ENCODE measurements at places on chromosomes 11 and 22.

DNA sequence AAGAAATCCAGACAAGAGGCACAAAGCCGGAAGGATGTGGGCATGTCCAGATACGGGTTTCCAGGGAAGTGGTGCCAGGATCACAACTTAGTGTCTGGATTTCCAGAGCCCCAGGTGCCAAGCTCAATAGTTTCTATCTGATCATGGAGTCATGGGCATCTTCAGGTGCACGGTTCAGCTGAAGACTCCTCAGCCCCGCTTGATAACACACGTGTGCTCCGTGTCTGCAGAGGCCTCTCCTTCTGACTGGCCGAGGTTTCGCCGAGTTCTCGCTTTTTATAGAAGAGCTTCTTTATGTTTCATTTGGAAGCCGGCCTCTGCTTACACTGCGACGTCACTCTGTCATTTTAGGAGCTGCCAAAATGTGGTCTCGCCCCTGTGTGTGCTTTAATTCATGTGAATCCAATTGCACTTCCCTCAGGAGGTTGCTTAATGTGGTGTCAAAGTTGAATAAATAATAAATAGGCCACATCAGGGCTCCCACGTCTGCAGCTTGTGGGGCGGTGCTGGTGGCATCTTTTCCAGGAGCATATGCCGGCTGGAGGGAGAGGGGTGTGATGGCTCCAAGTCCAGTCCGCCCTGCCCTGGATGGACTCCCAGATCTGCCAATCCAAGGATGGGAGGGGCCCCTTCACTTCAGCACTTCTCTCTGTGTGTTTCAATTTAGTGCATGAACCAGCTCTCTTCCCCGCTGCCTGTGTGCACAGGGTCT is 1410.8 kb downstream of the TBC1D22A start:
- no peak for DNase-seq

- DNase-seq = no peak
These were observed 553.5 kb downstream of the TBC1D22A start for GRCh38 chr22:47315862-47316419.

GRCh38 chr11:56103210-56103737 is at the start of gene OR8H2:
Gene OR8H2 (plus strand): TSS chr11:56103687. CDS start chr11:56105043, 1,356 bp downstream.
- no peak for DNase-seq

DNA sequence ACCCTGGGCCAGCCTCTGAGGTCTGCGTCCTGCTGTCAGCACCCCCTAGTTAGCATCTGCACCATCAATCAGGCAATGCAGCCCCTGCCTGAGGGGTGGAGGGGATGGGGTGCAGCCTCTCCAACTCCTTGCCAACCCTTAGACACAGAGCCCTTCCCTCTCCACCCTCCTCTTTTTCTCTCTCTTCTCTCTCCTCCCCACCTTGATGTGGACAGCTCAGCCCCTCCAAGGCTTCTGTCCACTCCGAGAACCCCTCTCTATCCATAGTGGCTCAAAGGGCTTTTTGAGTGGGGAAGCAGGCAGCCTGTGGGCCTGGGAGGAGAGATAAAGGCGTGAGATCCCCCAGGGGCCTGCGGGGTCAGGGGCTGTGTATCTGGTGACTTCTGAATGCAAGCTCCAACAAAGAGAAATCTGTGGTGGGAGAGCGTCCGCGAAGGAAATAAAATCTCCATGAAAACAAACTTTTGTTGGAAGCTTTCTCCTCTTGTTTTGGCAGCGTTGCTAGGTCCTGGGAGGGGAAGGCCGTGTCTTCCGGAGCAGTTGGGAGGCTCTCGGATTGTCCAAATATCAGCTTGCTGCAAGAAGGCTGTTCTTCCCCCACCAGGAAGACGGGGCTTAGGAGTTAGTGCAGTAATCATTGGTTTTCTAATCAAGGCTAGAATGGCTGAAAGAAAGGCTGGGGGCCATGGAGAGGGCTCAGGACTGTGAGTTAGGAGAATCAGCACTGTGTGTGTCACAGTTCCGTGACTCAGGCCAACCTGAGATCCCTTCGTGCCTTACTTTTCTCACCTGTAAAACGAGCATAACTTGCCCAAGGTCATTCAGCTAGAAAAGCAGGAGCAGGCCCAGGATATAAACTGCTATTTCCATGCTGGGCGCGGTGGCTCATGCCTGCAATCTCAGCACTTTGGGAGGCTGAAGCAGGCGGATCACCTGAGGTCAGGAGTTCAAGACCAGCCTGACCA is 50.3 kb downstream of the PKNOX2 start:
- peak; percentile 16 for DNase-seq
